ENCODE measurements at places on chromosomes 7 and 10.

DNA sequence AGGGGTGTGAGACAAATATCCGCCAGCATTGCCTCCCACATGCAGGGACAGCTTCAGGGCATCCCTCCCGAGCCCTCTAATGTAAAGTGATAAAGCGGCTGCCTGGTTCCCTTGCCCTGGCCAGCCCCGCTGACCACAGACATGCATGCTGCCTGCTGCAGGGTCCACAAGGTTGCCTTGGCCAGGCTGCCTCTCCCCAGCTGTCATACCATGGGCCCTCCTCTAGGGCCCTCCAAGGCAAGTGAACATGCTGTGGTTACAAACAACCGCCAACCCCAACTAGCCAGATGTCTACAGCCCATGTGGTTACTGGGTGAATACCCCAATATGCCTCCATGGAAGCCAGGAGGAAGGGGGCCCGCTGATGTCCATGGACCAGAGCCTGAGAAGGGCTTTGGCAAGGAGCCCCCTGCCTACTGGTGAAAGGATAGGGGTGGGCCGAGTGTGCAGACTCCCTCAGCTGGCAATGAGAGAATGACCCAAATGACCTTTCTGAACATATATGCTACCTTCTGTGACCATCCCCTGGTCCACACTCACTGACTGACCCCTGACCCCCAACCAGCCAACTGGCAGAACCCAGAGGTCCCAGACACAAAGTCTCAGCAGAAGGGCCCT lies 37.4 kb downstream of the GRID1 start:
- no peak for DNase-seq

DNA sequence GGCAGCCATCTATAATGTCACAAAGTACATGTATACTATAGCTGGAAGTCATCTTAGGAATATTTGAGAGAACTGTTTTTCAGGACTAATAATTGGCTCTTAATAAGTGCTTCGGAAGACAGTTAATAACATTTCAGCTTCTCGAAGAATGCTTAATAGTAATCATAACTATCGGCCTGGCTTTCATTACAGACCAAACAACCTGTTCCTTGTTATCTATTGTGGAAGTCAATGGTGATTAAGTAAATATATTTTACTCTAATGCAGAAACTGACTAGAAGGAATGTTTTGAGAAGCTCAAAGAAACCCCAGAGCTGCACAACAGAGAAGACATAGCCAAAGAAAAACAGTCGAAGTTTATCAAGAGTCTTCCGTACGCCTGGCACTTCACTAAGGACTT lies 106.8 kb upstream of the FAM133B start:
- no peak for DNase-seq

- no peak for DNase-seq
These were observed 118.1 kb downstream of the PTPRN2 start for GRCh38 chr7:158469396-158470051.

GRCh38 chr7:155341463-155341983 lies 43.8 kb downstream of the INSIG1 start:
- DNase-seq, result no peak

DNA sequence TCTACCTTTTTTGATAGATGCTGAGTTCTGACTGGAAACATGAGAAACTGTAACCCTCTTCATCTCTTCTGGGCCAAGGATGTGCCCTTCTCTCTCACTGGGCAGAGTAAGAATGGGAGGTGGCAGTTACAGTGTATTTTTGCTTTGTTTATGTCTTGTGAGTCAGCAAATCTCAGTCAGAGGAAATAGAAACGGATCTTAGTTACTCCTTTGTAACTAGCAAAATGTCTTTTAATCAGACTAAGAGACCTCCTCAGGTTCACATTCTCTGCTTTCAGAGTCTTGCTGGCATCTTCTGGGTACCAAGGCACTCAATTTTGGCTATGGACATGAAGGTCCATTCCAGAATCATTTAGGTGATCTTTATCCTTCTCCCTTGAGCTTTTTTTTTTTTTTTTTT lies 70.9 kb downstream of the HHEX start:
- DNase-seq, result no peak

GRCh38 chr10:79947083-79947415 lies 1.9 kb downstream of the SFTPD start:
- no peak for DNase-seq

DNA sequence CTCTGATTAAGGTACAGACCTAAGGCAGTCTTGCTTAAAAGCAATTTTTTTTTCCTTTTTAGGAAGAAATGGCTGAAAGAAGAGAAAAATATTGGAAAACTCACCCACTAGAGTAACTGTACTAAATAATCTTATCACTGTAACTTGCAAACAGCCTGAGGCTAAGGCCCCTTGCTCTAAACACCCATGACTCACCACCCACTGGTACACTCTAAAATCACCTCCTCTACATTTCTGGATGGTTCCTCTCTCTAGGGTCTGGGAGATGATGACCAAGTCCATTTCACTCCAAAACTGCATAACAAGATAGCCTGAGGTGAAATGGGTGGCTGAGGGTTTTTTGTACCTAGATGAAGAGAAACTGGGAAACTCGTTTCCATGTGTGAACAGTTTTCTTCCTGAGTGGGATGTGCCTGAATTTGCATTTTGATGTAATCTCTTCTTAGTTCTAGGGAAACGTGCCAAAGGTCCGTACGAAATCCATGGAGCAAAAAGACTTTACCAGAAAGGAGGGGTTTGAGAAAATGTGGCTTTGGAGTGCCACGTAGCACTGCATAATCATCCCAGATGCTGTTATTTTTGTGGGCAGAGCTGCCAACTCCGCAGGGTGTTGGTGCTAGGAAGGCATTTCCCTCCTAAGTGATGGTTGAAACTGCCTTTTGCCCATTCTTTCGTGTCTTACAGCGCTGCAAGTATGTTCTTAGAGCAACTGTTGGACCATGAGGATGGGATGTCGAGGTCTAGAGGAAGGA lies 113.5 kb upstream of the C10orf90 start:
- DNase-seq, result no peak

DNA sequence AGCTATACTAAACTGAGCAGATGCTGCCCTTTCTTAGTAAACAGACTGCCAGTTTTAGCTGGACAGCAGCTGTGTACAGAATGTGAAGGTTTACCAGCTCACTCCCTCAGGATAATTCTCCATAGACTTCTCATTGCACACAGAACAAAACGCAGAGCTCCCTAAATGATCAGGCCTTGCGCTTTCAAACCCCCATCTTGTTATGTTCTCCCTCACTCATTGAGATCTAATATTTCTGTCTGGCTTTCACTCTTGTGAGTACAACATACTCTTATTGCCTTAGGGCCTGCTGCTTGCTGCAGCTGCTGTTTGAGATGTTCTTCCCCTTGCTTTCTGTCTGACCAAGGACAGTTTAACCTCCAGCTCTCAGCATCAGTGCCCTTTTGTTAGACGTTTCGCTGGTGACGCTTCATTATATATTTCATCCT lies 17.3 kb downstream of the VWDE start:
- DNase-seq, result no peak

DNA sequence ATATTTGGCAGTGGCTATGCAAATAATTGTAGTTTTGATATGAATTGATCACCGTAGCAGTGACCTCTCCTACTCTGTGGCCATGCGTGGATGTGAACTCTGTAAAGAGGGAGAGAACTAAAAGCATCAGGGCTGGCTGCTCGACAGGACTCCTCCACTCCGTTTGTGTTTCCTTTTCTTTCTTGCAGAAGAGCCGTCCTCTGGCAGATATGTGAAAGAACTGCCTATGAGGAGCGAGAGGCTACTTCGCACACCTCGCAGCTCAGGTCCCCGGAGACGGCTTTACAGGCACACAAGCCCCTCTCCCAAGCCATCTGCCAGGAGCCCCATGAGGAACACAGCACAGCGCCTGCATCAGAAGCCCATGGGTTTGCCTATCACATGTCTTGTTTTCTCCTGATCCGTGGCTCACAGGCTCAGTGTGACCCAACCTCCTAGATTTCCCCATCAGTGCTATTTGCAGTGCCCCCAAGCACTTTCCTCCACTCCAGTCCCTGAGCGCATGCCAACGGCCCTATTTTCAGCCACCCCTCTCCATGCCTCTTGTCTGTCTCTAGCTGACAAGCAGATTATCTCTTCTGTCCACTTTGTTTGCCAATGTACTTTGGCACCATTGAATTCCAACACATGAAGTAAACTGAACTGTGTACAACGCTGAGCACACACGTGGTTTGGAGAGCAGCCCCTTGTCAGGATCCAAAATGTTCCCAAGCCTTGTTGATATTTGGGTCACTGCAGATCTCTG lies 164.3 kb upstream of the AKR1E2 start:
- DNase-seq, result no peak

DNA sequence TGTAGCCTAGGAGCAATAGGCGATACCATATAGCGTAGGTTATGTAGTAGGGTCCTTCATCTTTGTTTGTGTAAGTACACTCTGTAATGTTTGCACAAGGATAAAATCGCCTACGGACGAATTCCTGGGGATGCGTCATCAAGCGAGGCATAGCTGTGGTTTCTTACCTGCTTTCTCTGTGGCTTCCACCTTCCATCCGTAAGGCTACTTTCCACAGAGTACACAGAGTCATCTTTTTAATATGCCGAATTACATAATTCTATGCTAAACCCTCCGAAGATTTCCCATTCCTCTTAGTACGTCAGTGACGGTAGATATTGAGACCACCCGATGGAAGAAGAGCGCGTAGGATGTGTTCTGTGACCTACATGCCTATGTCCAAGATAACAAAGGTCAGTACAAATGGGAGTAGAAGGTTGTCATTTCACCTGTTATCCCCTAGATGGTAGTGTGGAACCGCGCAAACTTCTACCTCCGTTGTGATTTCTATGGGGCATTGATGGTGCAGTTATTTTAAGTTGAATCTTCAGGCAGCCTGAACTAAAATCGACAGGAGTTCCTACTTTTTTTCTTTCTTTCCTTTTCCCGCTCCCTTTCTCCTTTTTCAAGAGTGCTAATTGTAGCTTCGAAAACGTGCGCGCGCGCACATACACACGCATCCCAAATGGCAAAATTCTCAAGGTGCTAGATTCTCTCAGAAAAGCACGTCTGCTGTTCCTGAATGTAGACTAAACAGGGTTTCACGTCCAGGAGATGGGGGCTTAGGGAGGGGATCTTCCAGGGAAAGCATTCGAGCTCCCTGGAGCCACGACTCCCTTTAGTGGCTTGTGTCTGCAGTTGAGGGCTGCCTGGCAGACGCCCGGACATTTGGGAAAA lies 111.7 kb upstream of the MBL2 start:
- DNase-seq, result peak; percentile 24

Measured in cerebellum (tissue), 4 donors.